ENCODE measurements at places on chromosomes 5 and 9.

GRCh38 chr5:173315495-173316338 lies 12.5 kb downstream of the STC2 start:
- DNase-seq: no peak

DNA sequence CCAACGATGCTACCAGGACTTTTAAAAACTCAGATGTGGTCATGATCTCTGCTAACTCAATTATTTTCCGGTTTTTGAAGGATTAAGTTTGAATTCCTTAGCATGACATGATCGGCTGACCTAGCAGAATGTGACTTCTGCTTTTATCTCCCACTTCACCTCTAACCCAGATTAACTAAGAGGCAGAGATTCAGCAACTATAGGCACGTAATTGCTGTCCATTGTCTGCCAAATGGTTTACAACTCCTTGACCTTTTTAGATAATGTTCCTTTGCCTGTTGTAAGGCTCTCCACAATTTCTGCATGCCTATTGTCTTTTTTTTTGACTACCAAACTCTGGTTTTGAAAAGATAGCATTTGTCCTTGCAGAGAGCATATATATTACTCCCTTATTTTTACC lies 268.2 kb downstream of the BRINP1 start:
- no peak for DNase-seq

GRCh38 chr5:90161414-90161813 lies 248.1 kb downstream of the CETN3 start:
- no peak for DNase-seq

- DNase-seq: no peak
Measured at GRCh38 chr9:73146111-73146815, 5.4 kb upstream of the ANXA1 start.

- no peak for DNase-seq
Measured at GRCh38 chr9:22954550-22954949, 507.9 kb downstream of the DMRTA1 start.

DNA sequence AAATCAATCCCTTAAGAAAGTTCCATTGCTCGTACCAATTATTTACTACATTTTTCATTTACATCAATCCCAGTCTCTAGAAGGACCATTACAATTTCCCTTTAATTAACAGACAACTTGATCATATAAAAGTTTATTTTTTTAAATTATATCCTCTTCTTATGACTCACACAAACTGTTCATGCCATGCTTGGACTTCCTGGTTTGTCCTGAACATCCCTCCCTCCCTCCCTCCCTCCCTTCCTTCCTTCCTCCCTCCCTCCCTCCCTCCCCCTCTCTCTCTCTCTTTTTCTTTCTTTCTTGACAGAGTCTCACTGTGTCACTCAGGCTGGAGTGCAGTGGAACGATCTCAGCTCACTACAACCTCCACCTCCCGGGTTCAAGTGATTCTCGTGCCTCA lies 11.6 kb upstream of the CLTB start:
- DNase-seq: no peak

DNA sequence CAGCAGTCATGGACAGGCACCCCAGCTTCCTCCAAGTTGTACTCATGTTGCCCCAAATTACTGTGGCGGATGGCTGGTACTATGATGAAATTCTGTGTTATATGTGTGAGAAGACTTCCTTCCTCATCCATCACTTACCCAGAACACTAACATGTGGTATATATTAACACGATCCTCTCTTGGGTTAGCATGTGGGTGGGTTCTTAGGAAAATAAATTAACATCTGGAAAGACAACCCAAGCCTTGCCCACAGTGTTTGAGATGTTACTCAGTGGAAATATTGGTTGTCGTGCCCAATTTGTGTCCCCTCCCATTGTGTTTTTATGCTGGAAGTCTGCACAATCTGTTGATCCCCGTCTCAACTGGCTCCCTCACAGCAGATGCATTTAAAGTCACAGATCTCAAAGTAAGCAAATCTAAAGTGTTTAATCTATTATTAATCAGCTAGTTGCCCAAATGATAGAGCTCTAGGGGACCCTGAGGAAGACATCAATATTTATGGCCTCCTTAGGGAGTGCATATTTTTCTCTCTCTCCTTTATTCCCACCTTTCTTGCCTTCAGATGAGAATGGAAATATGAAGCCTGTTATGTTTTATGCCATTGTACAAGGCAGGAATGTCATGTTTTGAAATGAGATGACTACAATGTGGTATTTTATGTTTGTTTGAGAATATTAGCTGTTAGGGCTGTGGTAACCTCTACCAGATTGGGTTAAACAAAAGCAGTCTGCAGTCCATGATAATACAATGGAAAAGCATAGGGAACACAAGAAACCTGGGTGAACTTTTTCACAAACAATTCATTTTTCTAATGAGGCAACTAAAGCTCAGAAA lies 93.9 kb downstream of the GRIA1 start:
- no peak for DNase-seq

- no peak for DNase-seq
Measured at GRCh38 chr5:76601470-76601869, 21.7 kb downstream of the F2RL2 start.

- DNase-seq: no peak
Measured at GRCh38 chr5:89342106-89342876, 459.3 kb upstream of the MEF2C start.

GRCh38 chr9:85431339-85432102 lies 310.2 kb downstream of the AGTPBP1 start:
- no peak for DNase-seq

GRCh38 chr9:132239518-132239917 lies 77.7 kb downstream of the NTNG2 start:
- DNase-seq: no peak

GRCh38 chr5:139867581-139867980 lies 72.0 kb downstream of the PSD2 start:
- DNase-seq: no peak

DNA sequence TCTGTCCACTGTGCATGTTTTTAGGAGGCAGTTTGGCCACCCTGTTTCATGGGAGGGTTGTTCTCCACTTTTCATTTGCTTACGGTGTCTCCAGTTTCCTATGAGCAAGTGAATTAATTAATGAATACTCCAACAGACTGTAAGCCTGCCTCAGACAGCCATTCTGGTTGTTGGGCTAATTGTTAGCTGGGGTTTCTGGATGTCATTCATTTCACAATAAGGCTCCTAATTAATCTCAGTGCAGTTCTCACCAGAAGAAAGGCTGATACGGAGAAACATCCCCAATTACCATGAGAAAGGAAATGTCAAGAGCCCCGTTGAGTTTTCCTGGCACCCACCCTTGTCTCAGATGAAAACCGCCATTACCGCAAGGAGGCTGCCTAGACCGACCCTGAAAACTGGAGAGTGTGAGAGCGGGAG lies 75.8 kb downstream of the MAP1B start:
- DNase-seq: no peak

DNA sequence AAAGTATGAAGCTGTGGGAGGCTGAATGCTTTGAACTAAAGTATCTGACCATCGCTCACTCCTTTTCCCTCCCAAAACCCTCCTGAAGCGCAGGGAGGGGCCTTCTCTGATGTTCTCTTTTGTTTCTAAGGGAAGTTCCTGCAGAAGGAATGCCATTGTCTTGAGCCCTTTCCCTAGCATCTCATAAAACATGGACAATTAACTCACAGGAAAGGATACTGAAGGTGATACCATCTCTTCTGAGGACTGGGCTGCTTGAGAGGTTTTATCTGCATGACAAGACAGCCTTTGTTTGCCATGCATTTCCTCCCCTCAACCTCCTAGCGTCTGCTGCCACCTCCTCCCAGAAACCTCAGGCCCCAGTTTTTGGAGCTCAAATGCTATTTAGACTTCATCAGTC lies 4.3 kb upstream of the RMND5B start:
- no peak for DNase-seq

- DNase-seq: no peak
Measured at GRCh38 chr5:80655231-80655774, 520 bp upstream of the DHFR start.

- no peak for DNase-seq
Measured at GRCh38 chr5:79890119-79890929, 100.7 kb downstream of the MTX3 start.

- no peak for DNase-seq
Measured at GRCh38 chr5:148176480-148176879, 8.1 kb downstream of the SPINK14 start.

- no peak for DNase-seq
Measured at GRCh38 chr9:93071464-93071863, 13.0 kb downstream of the SUSD3 start.

GRCh38 chr5:119435436-119436132 lies 16.7 kb upstream of the HSD17B4 start:
- DNase-seq: no peak

DNA sequence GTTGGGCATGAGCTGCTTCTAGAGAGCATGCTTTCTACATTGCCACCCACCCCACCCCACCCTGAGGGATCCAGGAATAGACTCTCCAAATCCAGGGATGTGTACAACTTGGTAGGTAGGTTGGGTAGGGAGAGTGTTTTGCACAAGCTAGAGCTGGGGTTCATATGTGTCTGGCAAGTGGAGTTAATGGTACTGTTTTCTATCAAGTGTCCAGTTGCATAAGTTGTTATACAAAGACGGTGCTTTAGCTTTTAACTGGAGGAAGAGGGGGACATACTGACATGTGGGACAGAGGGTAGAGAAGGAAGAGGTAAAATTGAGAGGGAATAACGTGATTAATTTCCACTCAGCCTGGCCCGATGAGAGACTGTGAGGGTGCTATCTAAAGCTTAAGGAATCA lies 51.0 kb upstream of the TNC start:
- DNase-seq: no peak

GRCh38 chr9:92170848-92171247 lies 55.6 kb upstream of the SPTLC1 start:
- DNase-seq: no peak

DNA sequence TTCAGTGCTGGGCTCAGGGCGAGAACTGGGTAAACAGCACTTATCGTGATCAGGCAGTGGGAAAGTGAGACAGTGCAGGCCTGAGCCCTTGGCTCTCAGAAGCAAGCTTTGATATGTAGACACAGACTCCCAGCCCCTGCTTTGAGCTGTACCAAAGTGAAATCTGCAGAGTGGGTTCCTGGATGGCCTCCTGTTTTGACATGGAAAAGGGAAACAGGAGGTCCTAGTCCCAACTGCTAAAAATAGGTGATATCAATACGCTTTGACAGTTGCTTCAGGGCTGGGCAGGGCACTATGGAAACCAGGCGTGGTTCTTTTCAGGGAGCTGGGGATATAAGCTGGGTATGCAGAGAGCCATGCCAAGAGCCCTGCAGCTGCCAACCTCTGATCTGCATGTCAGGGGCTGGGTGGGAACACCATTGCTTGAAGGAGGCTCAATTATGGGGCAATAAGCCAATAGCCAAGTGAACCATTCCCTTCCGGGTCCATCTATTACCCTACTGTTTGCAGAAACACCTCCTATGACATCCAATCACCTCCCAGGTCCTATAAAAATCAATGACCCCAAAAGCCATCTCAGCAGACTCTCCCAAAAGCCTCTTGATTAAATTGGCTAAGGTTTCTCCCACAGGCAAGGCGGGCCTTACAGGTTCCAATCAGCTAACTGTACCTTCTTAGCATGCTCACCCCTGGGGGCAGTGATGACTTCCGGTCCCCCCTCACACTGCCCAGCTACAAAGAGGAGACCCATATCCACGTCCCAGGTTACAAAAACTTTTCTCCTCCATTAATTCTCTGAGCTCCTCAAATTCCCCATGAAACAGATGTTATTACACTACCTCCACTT lies 45.8 kb downstream of the EPB41L4B start:
- DNase-seq: no peak

- no peak for DNase-seq
Measured at GRCh38 chr9:79581794-79582193, 10.0 kb downstream of the TLE4 start.

GRCh38 chr5:95471942-95472341 lies 80.8 kb downstream of the FAM81B start:
- no peak for DNase-seq

DNA sequence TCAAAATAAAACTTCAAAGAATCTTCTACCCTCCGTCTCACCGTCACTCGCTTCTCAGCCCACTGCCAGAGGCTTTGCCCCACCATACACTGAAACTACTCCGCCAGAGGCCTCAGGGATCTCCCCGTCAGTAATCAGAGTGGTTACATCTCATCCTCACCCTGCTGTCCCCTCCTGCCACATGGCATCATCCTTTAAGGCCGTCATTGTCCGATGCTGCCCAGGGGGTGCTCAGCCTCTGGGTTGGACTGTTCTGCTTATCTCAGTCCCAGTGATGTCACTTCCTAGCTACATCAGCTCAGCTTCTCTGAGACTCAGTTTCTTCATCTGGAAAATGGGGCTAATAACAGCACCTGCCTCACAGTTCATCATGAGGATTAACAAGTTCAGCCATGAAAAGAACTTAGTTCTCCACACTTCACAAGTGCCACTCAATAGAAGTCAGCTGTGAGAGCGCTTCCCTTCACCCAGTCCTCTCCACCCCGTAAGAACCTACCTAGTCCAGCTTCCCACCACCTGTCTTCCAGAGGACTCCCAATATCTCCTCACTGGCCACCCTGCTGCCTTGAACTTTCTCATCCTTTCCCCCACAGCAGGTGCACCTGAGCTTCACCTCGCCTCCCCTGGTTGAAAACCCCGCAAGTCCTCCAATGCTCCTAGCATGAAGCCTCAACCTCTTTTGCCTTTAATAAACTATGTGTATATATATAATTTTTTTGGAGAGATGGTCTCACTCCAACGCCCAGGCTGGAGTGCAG lies 2.8 kb upstream of the IL3 start:
- no peak for DNase-seq

DNA sequence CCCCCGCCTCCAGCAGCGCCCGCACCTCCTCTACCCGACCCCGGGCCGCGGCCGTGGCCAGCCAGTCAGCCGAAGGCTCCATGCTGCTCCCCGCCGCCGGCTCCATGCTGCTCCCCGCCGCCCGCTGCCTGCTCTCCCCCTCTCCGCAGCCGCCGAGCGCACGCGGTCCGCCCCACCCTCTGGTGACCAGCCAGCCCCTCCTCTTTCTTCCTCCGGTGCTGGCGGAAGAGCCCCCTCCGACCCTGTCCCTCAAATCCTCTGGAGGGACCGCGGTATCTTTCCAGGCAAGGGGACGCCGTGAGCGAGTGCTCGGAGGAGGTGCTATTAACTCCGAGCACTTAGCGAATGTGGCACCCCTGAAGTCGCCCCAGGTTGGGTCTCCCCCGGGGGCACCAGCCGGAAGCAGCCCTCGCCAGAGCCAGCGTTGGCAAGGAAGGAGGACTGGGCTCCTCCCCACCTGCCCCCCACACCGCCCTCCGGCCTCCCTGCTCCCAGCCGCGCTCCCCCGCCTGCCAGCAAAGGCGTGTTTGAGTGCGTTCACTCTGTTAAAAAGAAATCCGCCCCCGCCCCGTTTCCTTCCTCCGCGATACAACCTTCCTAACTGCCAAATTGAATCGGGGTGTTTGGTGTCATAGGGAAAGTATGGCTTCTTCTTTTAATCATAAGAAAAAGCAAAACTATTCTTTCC lies 19.3 kb downstream of the CDKN2A start:
- no peak for DNase-seq

Measured in D721Med (cell line).